ENCODE measurements at places on chromosomes 2 and 18.

GRCh38 chr18:44823286-44823685 is 142.6 kb downstream of the SETBP1 start:
- DNase-seq = no peak

DNA sequence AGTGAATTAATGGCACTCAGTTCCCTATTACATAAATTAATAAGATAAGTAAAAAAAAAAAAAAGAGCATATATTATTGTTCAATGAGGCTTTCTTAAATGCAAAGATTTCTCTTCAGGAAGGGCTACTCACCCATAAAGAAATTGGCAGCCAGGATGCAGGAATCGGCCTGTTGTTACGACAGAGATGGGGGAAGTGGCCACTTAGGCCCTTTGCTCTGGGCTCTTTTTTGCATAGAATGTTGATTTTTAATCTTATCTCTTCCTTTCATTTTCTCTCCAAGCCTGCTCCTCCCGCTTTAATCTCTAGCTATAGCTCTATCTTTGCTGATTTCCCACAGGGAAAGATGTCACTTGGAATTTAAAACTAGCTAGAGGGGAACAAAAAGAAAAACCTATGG is 391.8 kb upstream of the CRIM1 start:
- no peak for DNase-seq

- DNase-seq = no peak
Measured at GRCh38 chr2:38698467-38699003, 32.6 kb downstream of the GALM start.

DNA sequence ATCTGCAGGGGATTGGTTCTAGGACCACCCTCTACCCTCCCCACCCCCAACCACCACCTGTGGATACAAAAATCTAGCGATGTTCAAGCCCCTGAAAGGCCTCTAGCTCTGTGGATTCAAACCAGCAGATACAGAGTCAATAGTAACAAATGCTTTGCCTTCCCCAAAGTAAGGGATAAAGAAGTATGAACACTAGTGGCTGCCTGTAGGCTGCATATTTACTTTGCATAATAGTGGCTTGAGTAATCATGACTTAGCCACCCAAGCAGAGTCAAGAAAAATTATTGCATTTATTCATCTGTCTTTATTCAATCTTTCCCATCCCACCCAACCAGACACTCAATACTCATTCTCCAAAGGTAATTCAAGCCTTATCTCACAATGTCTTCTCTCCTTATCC is 43.8 kb downstream of the SOCS6 start:
- DNase-seq = no peak

GRCh38 chr2:634041-634440 is 43.2 kb downstream of the TMEM18 start:
- no peak for DNase-seq

DNA sequence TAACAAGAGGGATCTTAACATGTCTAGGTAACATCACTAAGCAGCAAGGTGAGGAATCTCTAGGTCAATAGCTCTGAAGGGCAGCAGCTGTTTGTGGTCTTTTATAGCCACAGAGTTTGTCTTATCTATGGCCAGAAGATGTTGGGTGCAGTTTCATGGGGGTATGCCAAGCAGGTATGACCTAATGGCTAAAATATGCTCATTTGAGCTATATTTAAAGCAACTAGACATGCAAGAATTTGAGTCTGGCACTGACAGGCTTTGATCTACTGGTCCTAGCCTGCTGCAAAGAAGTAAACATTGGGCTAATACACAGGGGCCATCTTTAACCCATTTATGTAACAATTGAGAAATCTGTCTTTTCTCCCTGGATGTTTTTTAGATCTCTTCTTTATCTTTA is 13.9 kb upstream of the UGP2 start:
- DNase-seq = no peak

DNA sequence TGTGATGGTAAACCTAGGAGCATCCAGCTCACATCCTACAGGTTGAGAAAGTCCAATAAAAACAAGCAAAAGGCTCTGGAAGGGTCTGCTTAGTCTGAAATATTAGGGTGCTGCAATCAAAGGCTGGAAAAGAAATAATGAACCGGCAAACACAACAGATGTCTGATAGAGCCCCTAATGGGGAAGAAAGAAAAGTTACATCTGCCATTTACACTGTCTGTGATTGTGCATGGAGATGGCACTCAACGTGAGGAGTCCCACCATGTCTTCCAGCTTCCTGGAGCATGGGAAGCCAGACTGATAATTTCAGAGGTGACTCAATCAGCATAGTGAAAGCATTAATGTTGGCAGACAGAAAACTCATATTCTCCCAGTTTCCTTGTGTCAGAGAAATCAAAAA is 307.8 kb downstream of the EPHA4 start:
- no peak for DNase-seq

DNA sequence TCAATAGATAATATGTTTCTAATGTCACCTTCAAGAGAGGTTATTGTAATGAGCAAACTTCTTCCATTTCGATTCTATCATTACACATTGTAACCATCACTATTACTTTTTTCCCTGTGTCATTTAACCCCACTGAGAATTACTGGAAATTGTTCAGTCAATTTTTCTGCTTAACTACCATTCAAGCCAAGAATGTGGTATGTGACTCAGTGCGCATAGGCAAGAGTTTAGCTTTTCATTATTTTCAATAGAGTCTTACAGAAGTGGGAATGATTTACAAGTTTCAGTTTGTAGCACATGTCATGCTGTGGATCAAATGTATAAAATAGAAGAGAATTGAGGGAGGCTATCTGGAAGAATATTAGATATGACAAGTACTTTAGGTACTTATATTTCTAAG is 34.3 kb upstream of the PIEZO2 start:
- DNase-seq = no peak

DNA sequence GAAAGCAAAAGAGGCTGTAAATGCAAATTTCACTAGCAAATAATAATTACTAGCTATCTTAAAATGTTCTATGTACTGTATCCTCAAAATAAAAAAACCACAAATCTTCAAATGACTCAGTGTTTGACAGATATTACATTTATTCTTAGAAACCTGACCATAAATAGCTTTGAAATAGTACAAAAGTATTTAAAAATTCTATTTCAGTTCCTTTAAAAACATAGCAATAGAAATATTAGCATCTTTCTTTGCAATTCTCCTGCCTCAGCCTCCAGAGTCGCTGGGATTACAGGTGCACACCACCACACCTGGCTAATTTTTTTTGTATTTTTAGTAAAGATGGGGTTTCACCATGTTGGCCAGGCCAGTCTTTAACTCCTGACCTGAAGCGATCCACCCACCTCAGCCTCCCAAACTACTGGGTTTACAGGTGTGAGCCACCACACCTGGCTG is 50.6 kb downstream of the MSH6 start:
- DNase-seq = no peak

DNA sequence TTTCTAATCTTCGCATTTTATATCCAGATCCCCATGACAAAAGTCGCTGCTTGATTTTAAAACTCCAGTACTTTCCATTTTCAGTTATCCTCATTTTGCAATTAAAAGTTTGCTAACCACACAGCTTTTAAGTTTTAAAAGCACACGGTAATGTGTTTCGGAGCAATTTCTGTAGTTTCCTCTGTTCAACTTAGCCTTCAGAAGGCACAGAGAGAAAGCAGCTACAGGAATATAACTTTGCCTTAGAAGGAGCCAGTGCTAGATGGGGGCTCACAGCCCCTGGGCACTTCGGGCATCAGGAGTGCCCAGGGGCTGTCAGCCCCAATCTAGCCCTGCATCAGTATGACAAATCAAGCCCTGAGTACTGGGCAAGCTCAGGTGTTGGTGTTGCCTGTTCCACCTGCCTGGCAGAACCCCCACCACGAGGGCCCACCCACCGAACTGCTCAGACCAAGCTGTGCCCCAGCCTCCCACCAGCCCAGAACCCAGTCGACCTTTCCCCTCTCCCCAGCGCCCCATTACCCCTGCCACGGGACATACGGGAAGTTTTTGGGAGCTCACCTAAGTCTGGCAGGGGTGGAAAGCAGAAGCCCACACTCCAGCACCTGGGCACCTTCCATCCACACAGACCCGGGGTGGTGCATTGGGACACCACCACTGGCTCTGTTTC is 47.3 kb downstream of the TRABD2A start:
- DNase-seq = no peak

- no peak for DNase-seq
Measured at GRCh38 chr2:218812861-218813260, 18.7 kb downstream of the PRKAG3 start.

- DNase-seq = no peak
Measured at GRCh38 chr2:793236-793635, 116.0 kb upstream of the TMEM18 start.

GRCh38 chr2:7052404-7052803 is 135.2 kb downstream of the RNF144A start:
- DNase-seq = no peak

GRCh38 chr2:46717344-46718121 is 198.1 kb downstream of the MCFD2 start:
- no peak for DNase-seq

Data from SHP77 treated with DMSO at 0.1 percent for 48 hours (cell line).